Stimulated activated CD4-positive, alpha-beta T cell treated with anti-CD3 and anti-CD28 coated beads, TNF-alpha, amount 100 ng/mL, for 4 hours (primary cell): ENCODE measurements at places on chromosomes 16 and 17.

DNA sequence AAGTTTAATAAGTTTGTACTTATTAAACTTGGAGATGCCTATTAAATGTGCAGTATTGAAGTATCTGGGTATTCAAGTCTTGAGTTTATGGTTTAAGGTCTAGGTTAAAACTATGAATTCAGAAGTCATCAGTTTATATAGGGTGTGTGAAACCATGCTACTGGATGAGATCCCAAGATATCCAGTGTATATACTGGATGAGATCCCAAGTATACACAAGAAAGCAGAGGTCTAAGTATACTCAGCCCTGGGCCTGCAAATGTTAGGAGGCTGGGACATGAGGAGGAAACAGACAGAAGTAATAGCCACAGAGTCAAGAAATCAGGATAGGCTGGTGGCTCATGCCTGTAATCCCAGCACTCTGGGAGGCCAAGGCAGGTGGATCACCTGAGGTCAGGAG lies 194.4 kb upstream of the AXIN2 start:
- DNase-seq, result no peak

- no peak for DNase-seq
Observed at GRCh38 chr17:21033350-21033749, 9.5 kb downstream of the USP22 start.

GRCh38 chr17:49557312-49558024 lies 18.2 kb upstream of the NXPH3 start:
- DNase-seq, result no peak

DNA sequence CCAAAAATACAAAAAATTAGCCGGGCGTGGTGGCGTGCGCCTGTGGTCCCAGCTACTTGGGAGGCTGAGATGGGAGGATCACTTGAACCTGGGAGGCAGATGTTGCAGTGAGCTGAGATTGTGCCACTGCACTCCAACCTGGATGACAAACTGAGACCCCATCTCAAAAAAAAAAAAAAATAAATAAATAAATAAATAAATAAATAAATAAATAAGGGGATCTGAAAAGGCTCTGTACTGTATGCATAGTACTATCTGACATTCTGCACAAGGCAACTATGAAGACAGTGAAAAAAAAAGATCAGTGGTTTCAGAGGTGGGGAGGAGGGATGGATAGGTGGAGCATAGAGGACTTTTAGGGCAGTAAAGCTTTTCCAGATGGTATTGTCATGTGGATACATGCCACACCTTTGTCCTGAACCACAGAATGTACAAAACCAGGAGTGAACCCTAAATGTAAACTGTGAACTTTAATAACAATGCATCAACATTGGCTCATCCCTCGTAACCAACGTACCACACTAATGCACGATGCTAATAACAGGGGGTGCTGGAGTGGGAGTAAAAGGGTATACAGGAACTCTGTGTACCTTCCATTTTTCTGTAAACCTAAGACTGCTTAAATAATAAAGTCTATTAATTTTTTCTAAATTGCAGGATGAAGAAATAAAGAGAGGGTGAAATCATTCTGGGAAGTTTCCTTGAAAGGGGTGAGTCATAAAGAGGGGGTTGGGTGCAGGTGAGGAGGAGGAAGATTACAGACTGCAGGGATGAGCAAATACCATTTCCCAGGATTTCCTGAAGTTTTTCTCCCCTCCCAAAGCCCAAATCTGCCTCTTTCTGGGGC lies 155.8 kb upstream of the SDK2 start:
- DNase-seq, result no peak

GRCh38 chr17:1560858-1561355 lies 1.7 kb downstream of the PITPNA start:
- no peak for DNase-seq

DNA sequence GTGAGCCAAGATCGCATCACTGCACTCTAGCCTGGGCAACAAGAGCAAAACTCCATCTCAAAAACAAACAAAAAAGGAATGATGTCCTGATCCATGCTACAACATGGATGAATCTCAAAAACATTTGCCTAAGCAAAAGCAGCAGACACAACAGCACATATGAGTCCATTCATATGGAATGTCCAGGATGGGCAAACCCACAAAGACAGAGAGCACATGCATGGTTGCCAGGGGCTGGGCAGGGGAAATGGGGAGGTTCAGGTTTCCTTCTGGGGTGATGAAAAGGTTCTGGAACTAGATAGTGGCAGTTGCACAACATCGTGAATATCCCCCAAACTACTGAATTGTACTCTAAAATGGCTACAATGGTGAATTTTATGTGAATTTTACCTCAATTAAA lies 35.3 kb upstream of the RAI1 start:
- DNase-seq, result no peak

DNA sequence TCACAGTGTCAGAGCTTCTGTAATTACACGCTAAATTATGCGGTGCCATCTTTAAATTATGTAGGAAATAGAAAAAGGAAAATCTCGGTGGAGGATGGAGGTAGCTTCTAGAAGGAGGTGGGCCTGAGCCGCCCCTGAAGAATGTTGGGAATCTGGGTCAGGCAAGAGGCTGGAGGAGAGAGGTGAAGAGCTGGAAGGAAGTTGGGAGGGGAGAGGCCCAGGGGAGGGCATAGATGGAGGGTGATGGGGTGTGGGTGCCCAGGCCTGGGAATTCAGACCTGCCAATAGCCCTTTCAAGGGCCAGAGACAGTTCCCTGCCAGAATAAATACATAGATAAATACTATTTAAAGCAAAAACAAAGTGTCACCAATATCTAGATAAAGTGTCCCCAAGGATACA lies 415.0 kb upstream of the HSBP1 start:
- no peak for DNase-seq

DNA sequence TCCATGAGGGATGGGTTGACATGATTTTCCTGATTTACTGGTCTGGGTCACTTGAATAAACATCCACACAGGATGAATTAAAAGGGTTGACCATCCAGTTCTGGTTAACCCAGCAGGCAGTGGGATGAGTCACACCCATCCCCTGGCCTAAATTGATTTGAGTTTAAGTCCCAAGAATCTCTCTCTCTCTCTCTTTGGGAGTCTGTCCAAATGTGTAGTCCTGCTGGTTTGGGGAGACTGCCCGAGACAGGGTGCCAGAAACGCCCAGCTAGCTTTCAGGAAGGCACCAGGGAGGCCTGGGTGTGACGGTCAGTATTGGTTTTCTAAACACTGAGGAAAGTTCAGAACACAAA lies 38.8 kb downstream of the SCPEP1 start:
- DNase-seq, result no peak

GRCh38 chr17:81443269-81443668 lies 48.0 kb downstream of the BAHCC1 start:
- no peak for DNase-seq

DNA sequence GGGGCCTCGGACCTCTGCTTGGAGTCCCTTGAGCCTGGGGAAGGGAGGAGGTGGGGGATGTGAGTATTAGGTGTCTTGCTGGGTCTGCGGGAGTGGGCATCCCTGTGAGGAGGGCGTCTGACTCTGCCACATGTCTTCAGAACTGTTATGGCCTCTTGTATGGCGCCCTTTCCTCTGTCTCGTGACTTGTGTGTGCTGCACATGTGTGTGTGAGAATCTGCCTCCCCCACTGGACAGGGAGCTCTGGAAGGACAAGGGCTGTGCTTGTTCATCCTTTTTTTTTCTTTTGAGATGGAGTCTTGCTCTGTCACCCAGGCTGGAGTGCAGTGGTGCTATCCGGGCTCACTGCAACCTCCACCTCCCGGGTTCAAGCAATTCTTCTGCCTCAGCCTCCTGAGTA lies 33.4 kb downstream of the ARHGAP23 start:
- no peak for DNase-seq

- no peak for DNase-seq
Observed at GRCh38 chr17:6249732-6250131, 179.6 kb downstream of the WSCD1 start.

GRCh38 chr17:8951206-8951605 lies 14.3 kb downstream of the PIK3R5 start:
- DNase-seq, result no peak

DNA sequence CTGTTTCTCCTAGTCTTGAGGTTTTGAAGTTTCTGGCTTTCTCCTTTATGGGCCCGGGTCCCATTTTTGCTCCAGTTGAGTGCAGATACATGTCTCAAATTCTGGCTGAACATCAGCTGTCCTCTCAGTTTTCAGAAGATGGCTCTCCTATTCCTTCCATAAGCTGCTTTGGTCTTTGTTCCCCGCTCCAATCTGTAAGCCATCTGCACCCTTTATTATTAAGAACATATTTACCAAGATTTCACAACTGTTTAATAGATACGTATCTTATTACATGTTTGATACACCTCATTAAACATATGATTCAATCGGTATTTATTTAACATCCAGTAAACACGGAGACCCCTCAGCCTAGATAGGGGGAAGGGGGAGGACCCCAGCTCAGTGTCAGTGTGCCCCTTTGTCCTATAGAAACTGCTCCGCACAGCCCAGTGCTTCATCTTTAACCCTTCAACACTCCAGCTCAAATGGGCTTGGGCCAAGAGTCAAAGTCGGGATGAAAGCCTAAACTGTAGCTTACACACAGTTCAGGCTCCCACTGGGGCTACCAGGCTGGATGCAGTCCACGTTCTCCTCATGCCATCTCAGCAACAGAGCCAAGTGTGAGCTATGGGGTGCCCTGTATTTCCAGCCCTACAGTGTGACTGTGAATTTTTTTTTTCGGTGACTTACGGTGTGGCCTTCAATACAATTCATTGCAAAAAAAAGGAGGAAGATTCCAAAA lies 166.0 kb upstream of the ZFHX3 start:
- no peak for DNase-seq

DNA sequence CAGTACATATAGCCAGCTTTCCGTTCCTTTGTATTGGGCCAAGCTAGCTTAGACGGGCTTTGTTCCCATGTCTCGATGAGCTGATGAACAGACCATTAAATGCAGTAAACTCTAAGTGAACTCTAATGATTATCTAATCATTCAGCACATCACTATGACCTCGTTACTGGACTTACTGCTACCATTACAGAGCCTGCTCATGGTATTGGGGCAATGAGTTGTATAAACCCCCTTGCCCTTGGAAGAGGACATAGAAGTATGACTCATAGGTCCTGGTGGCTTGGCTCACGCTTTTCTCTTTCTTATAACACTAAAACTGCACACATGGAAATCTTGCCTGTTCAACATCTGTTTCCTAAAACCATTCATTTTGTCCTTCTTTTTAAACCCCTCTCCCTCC lies 93.6 kb upstream of the DYNLRB2 start:
- no peak for DNase-seq

- no peak for DNase-seq
Observed at GRCh38 chr17:13753771-13754170, 152.0 kb upstream of the HS3ST3A1 start.

DNA sequence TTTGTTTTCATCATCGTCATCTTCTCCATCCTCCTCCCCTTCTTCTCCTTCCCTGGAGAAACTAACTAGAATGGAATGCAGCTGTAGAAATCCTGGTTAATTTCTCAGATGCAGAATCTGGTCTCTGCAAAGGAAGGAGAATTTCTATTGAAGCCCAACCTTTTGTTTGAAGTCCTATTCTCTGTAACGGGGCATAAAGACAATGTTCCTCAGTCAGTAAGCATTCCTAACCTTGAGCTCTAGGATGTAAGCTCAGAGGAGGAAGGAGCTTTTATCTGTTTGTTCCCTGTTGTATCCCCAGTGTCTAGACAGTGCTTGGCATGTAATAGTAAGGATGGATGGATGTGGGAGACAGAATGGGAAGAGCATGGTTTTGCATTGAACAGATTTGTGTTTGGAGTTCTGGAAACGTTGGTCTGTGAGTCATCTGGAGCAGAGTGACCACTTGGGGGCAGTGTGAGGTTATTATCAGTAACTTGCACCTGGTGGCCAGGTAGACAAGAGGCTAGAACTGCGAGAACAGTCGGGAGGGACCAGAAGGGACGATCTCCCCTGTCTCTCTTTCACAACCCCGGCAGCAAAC lies 363.7 kb downstream of the SNX29 start:
- no peak for DNase-seq

DNA sequence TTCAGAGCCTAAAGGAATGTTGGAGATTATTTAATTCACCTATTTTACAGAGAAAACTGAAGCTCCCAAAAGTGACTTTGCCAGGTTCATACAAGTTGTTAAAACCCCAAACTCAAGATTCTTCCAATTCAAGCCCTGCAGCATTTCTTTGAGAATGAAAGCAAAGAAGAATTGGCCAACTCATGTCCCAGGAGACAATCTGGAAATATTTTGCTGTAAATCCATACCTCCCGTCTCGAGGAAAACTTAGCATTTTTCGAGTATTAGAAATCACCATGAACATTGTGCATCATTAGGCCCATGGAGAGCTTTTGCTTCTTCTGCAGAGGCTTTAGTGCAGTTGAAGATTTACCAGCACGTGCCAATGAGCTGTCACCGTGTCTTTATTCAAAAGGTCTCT lies 176.4 kb upstream of the KCNJ16 start:
- DNase-seq, result no peak

DNA sequence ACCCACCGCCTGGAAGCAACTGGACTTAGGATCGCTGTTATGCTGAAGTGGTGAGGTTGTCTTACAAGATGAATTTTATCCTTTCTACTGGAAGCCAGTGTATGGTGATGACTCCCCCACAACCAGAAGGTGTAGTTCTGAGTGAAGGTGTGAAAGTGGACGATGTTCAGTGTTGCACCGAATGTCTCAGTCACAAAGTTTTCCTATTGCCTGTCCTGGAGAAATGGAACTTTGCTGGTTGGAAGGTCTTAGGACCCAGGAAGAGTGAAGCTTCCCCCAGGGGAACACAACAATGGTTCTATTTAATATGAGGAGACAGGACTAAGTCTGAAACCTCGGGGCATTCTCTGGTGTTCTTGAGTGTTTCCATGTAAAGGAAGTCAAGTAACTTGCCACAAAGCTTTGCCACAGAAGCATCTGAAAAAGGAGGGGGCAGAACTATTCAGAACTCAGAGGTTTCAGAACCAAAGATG lies 44.2 kb downstream of the USP22 start:
- no peak for DNase-seq

DNA sequence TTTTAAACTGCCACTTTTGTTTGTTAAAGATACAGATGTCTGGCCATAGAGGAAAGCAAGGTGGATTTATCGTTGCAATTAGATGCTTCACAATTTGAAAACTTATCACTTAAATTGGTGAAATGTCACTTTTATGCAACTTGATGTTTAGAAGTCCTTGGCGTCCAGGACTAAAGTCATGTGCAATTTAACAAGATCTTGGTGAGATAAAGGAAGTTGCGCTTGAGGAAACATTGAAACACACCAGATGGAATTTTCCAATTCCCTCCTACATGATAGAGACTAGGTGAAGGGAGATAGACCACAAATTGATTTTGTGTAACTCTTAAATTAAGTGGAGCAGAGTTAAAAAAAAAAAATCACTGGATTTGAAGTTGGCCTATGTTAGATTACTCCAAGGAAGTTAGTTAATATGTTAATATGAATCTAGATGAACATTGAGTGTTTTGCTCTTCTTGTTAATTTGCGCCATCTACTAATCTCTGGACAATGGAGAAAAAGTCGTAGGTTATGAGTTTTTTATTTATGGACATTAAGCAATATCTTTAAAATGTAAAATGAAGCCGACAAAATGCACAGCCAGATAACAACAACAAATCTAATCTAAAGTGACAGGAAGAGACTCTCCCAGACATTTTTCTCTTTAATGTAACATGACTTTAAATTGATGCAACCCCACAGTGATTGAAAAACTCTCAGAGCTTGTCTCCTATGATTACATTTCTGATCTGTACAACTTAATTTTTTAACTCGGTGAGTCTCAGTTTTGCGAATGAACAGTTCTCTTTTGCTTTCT lies 119.6 kb downstream of the WWOX start:
- DNase-seq, result no peak
